ENCODE measurements at places on chromosomes 13 and 19.

DNA sequence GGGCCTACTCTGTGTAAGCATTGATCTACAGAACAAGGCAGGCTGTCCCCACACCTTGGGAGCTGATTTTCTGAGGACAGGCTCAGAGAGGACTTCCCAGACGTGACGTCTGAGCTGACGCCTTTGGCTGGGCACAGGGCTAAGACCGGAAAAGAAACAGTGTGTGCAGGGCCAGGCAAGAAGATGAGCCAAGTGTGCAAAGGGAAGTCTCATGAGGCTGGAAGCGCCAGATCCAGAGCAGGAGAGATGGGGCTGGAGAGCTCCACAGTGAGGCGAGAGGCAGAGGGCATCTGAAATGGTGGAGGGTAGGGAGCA lies 12.7 kb downstream of the IGLON5 start:
- DNase-seq, result no peak

DNA sequence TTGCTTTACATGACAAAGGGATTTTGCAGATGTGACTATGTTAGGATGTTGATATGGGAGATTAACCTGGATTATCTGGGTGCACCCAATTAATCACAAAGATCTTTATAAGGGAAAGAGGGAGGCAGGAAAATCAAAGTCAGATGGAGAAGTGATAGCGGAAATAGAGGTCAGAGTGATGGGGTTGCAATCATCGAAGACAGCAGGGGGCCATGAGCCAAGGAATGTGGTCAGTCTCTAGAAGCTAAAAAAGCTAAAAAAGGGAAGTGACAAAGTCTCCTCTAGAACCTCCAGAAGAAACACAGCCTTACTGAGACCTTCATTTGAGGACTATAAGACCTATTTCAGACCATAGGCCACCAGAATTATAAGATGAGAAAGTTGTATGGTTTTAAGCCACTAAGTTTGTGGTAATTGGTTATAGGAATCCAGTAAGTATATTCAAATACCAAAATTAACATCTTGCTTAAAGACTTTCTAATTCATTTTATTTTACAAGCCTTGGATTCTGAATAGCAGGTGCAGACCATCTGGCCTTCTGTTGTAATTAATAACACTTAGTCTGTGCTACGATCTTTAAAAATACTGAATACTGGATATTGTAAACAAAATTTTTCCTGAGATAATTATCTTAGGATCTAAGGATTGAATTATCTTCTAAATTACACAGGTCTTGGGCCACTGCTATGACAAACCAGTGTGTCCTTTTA lies 493.4 kb upstream of the PCDH20 start:
- no peak for DNase-seq

DNA sequence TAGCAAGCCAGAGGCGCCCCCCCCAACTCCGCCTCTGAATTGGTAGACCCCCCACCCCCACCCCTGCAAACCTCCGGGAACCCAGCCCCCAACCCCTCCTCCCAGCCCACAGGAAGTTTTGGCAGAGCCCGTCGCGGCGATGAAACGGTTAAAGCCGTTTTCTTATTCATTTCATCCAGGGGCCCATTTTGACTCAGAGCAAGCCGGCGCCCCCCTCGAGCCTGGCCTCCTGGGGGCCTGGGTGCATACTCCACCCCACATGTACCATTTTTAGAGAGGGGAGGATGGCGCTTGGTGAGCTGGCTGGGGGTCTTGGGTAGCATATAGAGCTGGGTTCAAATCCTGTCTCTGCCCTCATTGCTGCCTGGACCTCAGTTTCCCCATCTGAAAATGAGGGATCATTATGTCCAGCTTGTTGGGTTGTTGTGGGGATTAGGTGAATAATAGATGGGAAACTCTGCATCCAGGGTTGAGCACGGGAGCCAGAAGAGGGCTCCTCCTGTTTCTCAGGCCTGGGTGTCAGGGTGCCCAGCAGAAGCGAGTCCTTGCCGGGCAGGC lies 7.9 kb upstream of the JUNB start:
- no peak for DNase-seq

- no peak for DNase-seq
Measured at GRCh38 chr19:44539236-44539826, 9.9 kb upstream of the CEACAM20 start.

- DNase-seq, result no peak
Measured at GRCh38 chr13:111469916-111470506, 149.6 kb downstream of the TEX29 start.
